ENCODE measurements at places on chromosomes 16 and 17.

DNA sequence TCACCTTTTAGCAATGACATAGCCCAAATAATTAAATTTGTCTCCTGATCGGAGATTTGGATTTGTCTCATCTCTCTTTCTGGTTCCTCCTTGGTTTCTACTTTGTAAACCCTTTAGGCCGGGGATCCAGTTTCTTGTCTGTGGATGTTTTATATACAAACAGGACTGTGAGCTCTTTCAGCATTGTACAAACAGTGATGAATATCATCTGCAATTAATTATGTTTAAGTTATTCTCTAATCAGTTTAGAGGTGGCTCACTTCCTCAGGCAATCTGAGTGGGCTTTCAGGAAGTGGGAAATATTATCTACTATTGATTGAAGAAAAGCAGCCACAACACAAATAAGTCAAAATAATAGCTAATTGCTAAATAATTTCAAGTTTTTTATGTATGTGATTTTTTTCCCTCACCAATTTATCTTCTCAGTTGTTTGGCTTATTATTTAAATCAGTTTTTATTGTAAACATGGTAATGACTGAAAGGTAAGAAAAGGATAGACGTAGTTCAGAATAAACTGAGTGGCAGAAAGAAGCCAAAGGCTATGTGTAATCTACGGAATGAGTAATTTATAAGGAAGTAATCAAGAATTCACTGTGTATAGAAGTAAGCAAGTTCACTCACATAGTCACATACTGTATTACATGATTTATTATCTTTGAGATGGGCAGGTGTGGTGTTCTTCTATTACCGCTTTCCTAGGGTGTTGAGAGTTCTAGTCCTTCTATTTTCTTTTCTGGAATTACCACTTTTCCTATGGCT is 3.4 kb upstream of the ABCC11 start:
- no peak for DNase-seq

DNA sequence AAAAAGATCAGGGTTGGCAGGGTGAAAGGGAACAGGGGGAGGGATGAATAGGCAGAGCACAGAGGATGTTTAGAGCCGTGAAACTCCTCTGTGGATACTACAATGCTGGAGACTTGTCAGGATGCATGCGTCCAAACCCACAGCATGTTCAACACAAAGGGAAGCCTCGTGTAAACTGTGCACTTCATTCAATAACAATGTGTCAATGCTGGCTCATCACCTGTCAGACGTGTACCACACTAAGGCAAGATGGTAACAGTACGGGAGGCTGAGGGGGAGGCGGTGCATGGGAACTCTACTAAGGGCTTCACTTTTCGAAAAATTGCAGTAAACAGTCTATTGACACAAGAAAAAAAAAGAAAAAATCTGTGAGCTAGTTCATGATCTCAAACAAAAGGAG is 63.7 kb downstream of the C16orf95 start:
- no peak for DNase-seq

DNA sequence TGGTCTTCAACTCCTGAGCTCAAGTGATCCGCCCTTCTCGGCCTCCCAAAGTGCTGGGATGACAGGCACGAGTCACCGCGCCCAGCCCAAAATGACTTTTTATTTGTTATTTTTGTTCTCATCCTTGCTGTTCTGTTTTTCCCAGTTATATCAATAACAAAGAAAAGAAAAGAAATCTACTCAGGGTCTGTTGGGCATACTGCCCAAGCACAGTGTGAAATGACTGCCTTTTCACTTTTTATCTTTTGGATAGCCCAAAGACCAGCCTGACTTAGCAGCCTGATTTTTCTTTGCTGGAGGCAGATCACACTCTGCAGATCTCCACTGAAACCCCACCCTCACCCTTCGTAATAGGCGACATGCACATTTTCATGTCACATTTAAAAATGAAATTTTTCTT is 493.2 kb downstream of the MAF start:
- DNase-seq = no peak

DNA sequence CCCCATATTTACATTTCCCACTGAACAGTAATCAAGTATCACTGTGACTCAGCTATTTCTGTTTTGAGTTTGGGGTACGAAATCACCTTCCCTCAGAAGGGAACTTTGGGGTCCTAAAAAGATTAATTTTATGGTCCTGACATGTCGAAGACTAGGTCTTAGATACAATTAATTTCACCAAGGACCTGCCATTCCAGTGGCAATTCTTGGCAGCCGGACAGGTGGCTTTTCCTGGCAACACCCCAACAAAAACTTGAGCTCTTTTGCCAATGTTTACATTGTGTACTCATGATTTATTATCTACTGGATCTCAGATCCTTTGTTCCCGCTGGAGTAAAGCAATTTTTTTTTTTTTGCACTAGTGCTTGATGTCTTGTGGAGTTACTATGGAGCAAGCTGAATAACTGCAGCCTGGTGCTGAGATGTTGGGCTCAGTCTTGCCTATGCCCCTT is 14.4 kb downstream of the SLFN5 start:
- DNase-seq = no peak

GRCh38 chr17:75540923-75541503 is 15.5 kb downstream of the LLGL2 start:
- no peak for DNase-seq

DNA sequence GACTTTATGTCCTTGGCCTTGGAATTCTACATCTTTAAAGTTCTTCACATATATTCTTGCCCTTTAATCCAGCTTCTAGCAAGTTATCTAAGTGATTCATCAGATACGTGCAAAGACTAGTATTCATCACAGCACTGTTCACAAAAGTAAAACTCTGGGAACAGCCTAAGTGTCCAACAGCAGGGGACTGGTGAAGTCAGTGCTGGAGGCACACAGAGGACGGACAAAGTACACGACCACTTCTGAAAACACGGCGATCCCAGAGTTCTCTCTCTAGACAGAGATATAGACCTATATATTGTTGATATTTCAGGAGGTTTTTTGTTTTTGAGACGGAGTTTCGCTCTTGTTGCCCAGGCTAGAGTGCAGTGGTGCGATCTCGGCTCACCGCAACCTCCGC is 12.8 kb downstream of the CTRB1 start:
- no peak for DNase-seq

Data from fibroblast of skin of left biceps (primary cell).